ENCODE measurements at places on chromosomes 6 and 20. TPM values are rescaled to one million over a fixed set of nuclear protein-coding genes. Genes with fewer than 3 reads are reported as not detected.

SNAI1 gene
- 0.66 TPM for total RNA-seq

GRCh38 chr6:4364172-4364571 lies 228.8 kb upstream of the ECI2 start:
- DNase-seq = no peak
- no peak overlapping the region for H3K4me3 ChIP-seq
- H3K27me3 ChIP-seq = no peaks in the 10 kb centered on the region
- peaks cover 16% of the 10 kb centered on the region for H3K4me1 ChIP-seq
- no peak overlapping the region for H3K27ac ChIP-seq

DNA sequence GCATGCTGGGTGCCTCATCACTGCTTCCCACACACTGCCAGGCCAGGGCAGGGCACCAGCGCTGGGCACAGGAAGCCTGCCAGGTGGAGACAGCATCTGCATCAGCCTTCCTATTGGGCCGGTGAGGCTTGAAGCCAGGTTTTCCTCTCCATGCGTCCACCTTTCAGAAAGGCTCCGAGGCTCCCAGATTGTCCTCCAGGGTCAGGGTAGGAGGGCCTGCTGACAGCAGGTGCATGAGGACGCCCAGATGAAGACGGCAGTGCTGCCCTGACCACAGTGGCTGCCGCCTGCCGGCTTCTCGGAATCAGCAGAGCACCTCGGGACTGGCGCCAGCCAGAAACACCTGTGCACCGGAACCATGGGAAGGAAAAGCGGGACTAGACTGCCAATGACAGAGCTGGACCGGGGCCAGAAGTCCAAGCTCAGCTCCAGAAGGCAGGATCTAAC lies 170.5 kb upstream of the CST7 start:
- no peak for DNase-seq
- H3K4me3 ChIP-seq = no peak overlapping the region
- H3K27ac ChIP-seq = no peak overlapping the region
- peaks cover 11% of the 10 kb centered on the region for H3K27me3 ChIP-seq
- no peaks in the 10 kb centered on the region for H3K36me3 ChIP-seq

GRCh38 chr6:31144970-31145340 lies 6.1 kb upstream of the PSORS1C2 start:
- H3K36me3 ChIP-seq = peaks cover 3% of the 10 kb centered on the region
- no peak for DNase-seq
- H3K27ac ChIP-seq = no peak overlapping the region
- H3K4me3 ChIP-seq = no peak overlapping the region
- no peaks in the 10 kb centered on the region for H3K4me1 ChIP-seq

DNA sequence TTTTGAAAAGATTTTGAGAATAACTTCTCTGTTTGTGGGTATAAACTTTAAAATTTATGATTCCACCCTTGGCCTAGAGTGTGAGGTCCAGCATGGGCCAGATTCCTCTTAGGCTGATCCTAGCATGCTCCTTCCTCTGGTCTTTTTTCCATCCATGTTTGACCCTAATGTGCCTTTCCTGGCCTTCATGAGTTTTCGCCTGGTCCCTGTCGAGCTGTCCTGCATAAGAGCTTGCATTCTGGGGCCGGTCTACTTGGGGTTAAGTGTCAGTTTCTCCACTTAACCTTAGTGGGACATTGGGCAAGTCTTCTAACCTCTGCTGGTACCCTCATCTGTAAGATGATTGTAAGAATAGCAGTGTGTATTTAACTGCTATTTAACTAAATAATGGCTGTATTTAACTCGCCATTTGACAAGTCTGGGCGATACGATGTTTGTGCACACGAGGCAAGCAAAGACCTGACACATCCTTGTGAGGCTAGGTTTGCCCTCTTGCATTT lies 40.7 kb upstream of the TAGAP start:
- no peaks in the 10 kb centered on the region for H3K36me3 ChIP-seq
- H3K4me1 ChIP-seq = no peaks in the 10 kb centered on the region
- DNase-seq = no peak
- no peak overlapping the region for H3K27ac ChIP-seq

GRCh38 chr20:40471261-40471629 lies 217.8 kb downstream of the MAFB start:
- no peak overlapping the region for H3K27ac ChIP-seq
- no peak overlapping the region for H3K4me3 ChIP-seq
- H3K27me3 ChIP-seq = no peaks in the 10 kb centered on the region
- no peaks in the 10 kb centered on the region for H3K36me3 ChIP-seq
- no peaks in the 10 kb centered on the region for H3K4me1 ChIP-seq
